ENCODE measurements at places on chromosomes 2 and 18.

DNA sequence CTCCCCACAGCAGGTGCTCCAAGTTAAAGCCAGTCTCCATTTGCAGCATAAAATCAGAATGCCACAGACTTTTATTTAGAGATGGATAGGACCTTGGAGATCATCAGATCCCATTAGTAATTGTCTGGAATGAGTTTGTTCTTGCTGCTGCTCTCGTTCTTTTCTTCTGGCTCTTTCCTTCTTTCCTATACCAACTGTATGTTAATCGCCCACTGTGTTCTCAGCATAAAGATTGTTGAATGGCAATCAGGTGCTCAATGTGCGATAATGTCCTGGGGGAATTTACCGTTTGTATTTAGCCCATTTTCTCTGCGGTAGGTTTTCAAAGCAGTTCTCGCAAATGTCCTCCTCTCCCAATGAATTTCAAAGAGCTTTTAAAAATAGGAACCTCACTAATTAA lies 3.3 kb downstream of the GPR39 start:
- no peak for DNase-seq

DNA sequence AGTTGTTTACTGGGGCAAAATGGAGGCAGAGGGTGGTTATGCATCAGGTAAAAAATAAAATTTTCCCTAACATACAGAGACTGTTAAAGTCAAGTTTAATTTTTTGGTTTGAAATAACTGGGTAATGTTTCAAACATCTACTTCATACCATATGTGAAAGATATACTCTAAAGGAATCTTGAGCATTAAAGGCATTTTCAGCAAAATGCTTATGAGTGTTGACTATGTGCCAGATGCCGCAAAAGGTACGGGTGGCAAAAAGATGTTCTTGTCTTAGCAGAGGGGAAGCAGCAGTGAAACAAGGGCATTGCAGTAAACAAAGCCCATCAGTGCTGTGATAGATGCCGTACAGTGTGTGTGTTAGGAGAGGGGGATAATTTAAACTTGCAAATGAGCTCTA lies 263.1 kb upstream of the ID2 start:
- DNase-seq: no peak

- DNase-seq: no peak
Observed at GRCh38 chr2:96106991-96107707, 9.2 kb downstream of the ADRA2B start.

- DNase-seq: no peak
Observed at GRCh38 chr2:28624436-28624792, 127.2 kb upstream of the PPP1CB start.
